ENCODE measurements at places on chromosomes 13 and 19.

DNA sequence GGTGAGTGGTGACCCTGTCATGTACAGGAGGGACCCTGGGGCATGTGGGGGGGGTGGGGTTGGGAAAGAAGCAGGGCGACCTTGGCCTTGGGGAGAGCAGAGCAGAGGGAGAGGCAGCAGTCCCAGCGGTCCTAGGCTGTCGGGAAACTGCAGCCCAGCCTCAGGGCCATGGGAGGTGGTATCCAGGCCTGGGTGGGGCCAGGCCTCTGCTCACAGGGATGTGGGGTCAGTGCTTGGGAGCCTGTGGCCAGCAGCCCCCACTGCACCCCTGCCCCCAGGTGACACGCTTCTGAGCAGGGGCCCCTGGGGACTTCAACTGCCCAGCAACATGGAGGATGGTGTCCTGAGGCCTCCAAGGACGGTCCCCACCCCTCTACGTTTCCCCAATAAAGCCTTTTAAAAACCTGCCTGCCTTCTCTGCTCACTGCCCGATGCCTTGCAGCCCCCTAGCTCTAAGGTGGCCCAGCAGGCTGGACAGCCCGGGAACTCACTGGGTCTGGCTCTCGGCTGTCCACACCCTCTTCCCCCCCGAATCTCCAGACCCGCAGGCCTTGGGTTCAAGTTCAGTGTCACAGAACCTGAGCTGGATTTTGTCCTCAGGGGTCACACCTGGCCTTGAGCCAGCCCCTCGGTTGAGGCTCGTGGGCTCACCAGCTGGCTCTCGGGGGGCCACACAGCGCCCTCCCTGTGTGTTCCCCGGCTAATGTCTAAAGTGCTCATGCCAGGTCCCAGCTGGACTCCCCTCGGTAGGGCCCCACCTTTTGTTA, 6.9 kb downstream of the PNKP start:
- no peak for DNase-seq

- DNase-seq: no peak
These were observed 95.6 kb upstream of the HTR2A start for GRCh38 chr13:46992383-46992952.

GRCh38 chr19:18023622-18024251, 15.8 kb downstream of the ARRDC2 start:
- peak; percentile 19 for DNase-seq

DNA sequence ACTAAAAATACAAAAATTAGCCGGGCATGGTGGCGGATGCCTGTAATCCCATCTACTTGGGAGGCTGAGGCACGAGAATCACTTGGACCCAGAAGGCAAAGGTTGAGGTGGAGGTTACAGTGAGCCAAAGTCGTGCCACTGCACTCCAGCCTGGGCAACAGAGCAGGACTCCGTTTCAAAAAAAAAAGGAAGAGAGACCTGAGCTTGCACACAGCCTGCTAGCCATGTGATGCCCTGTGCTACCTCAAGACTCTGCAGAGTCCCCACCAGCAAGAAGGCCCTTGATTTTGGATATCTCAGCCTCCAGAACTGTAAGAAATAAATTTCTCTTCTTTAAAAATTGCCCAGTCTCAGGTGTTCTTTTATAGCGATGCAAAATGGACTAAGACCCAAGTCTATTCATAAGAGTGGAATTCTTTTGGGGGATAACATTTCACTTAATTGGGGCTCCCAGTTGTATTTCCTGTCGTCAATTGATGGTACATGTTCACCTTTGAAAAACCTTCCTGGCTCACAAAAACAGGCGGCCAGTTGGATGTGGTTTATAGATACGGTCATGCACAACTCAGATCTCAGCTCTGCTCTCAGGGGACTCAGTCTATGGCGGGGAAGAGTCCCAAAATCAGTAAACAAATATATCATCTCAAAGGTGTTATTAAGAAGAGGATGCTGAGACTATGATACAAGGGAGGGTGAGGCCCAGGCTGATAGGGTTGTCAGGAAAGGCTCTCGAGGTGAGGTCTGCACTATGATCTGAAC, 2.4 kb upstream of the CHERP start:
- no peak for DNase-seq

DNA sequence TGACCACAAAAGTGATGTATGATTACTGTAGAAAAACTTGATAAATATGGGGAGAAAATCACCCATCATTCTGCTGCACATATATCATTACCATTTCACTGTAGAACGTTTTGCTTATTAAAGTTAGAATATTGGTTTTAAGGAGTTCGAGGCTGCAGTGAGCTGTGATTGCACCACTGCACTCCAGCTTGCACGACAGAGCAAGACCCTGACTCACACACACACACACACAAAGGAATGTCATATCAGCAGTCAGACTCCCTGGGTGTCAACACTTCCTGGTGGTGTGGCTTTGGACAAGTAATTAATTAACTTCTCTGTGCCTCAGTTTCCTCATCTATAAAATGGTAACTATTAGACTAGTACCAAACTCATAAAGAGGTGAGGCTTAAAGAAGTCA, 11.3 kb upstream of the PNMA8A start:
- DNase-seq: no peak

DNA sequence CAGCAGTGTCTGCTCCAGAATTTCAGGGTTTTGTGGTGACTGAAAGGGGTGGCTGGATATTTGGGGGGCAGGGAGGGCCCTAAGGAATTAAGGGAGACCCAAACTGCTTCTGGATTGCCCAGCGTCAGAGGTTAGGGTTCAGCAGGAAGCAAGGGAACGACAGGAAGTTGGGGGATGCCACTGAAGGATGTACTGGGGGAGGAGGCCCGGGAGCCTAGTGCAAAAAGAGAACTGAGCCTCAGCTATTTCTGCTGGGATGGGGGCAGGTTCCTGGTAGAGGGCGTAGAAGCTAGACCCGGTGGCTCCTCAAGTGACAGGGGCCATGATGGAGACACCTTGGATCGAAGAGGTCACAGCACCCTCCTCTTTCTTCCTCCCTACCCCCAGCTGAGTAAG, 1.1 kb downstream of the CYP2S1 start:
- no peak for DNase-seq

- no peak for DNase-seq
These were observed 1173.1 kb downstream of the UQCRFS1 start for GRCh38 chr19:28039677-28040381.

DNA sequence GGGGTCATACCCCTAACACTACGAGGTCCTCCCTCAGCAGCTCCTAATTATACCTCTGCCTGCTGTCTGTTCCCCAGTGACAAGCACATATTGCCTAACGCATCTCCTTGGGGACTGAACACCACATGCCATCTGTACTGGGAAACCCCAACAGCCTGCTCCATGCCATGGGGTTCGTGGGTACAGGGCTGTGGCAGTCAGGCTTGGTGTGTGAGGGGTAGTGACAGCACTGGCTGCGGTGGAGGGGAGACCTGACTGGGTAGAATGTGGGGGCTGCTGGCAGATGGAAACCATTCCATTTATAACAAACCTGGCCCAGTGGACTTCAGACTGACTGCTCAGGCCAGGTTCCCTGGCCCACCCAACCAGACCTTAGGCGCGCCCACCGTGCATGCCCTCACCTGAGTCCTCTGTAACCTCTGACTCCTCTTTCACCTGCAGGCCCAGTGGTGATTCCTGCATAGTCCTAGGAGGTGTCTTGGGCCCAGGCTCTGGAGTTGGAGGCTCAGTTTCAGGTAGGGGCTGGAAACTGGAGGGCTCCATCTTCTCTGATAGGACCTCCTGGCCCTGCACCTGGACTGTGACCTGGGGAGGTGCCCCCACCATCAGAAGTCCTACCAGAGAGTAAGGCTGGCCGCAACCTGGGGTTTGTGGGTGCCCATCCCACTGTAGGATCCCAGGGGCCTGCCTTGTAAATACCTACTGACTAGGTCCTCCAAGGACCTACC, 3.0 kb downstream of the MZF1 start:
- no peak for DNase-seq

DNA sequence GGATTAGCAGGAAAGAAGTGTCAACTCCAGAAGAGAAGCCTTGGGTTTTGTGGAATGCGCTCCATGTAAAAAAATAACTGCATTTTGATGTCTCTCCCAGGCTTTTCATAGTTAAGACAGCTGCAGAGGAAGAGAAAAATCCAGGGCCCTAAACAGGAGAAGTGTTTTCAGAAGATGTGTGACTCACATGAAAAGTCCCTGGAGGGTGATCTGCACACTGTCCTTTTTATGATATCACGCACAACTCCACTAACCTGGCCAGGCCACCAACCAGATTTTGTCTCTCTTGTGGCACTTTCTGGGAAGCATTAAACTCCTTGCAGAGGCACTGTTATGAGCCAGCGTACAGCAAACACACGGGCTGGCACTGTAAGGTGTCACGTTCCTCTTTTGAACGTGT, 267.3 kb downstream of the FGF9 start:
- DNase-seq: no peak

DNA sequence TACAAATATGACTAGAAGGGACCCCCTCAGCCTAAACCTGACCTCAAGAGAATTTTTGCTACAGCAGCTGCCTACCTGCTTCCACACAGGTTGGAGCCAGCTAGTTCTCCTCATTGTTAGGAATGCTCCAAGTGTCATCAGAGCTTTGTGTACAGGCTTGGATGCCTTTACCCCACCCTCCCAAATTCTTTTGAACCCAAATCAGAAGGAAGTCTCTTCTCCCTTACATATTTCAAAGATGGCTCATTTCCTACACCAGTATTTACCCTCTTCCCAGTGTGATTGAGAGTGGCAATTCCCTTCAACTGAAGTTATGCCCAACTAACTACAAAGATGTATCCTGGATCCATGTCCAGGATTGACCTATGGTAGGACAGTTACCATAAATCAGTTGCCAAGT, 323.2 kb downstream of the OXGR1 start:
- DNase-seq: no peak

GRCh38 chr19:45524575-45525129, 17.4 kb downstream of the VASP start:
- no peak for DNase-seq

- DNase-seq: no peak
These were observed 16.5 kb upstream of the B3GNT3 start for GRCh38 chr19:17778251-17778967.

- DNase-seq: no peak
These were observed 112.3 kb downstream of the AKAP11 start for GRCh38 chr13:42384265-42384664.

GRCh38 chr13:30103161-30103840, 204.1 kb downstream of the KATNAL1 start:
- DNase-seq: no peak

- DNase-seq: no peak
These were observed 516 bp downstream of the ZNF175 start for GRCh38 chr19:51571599-51571998.

GRCh38 chr13:43758834-43759233, 27.9 kb downstream of the ENOX1 start:
- DNase-seq: no peak

Measured in NCI-H510A treated with DMSO at 0.1 percent for 48 hours (cell line).